ENCODE measurements at places on chromosomes 3 and 15.
A peak's percentile ranks its signal among the peaks of the same experiment; 100 is the strongest.

GRCh38 chr15:74245342-74245931 lies 9.3 kb downstream of the CCDC33 start:
- no peak for DNase-seq

GRCh38 chr3:153372326-153372725 lies 210.3 kb downstream of the RAP2B start:
- no peak for DNase-seq

DNA sequence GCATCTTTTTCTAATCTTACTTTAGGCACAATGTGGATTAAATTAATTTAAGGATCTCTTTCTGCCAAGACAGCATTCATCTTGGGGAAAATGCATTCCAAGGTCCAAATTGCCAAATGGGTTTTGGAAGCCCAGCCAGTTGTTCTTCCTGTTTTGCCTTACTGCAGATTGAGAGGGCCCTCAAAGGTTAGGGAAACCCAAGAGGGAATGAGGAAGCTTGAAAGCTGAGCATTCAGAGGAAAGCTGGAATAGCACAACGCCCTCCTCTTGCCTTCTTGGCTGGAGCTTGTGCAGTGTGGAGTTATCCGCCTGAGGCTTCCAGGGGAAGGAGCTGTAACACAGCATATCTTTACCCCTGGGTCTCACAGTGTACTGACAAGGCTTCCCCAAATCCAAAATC lies 18.2 kb upstream of the SACM1L start:
- no peak for DNase-seq

GRCh38 chr3:2661078-2661477 lies 449.1 kb downstream of the IL5RA start:
- no peak for DNase-seq

- peak; percentile 67 for DNase-seq
These were observed 22.5 kb downstream of the POPDC2 start for GRCh38 chr3:119637679-119638477.

GRCh38 chr3:877001-877400 lies 215.8 kb upstream of the CNTN6 start:
- no peak for DNase-seq

- DNase-seq, result no peak
These were observed 1.7 kb upstream of the PPARG start for GRCh38 chr3:12286927-12287726.

DNA sequence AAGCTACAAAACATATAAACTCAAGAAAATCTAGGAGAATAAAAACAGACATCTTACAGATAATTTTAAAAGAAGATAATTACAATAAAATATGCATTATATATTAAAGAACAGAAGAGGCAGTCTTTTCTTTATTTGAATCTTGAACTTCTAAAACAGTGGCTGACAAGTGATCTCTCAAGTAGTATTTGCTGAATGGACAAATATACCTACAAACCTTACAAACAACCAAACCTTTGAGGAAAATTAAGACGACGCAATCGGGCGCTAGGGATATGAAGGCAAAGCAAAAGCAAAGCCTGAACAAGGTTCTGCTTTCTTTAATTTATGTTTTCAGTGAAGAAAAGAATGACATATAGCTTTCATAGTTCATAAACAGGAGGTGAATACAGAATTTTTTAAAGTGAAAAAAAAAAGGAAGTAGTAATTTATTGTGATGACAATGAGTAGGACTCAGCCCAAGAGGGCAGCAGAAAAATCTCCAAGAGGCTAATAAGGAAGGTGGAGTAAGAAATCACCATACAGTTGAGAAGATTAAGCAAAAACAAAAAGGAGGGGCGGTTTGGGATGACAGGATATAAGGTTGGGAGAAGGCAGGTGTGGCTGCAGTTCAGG lies 347.8 kb downstream of the TBC1D5 start:
- DNase-seq, result no peak

All from GF-D8 (cell line).